ENCODE measurements at places on chromosomes 6 and 20. TPM values are rescaled to one million over a fixed set of nuclear protein-coding genes. Genes with fewer than 3 reads are reported as not detected.
A peak's percentile ranks its signal among the peaks of the same experiment; 100 is the strongest.

DNA sequence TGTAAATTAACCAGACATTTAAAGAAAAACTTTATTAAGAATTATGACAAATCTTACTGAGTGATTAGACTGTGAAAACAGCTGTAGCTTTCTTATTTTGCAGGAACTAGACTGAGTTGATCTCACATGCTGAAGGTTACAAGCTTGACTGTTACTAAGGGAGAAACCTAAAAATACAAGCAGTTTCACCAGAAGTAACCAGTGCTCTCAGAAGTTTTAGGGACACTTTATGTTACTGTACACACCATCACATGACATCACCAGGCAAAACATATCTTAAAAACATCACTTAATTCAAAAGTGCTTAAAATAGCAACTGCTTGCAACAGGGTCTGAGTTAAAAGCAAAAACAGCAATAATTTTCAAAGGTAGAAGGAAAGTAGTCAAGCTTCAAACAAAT lies 5.4 kb downstream of the FBXO30 start:
- no peak for DNase-seq

GRCh38 chr6:73832313-73832712 lies 136.3 kb downstream of the CD109 start:
- DNase-seq = no peak

GRCh38 chr6:90385759-90386313 lies 89.2 kb upstream of the BACH2 start:
- DNase-seq = no peak

GRCh38 chr6:26249957-26250697 lies 114.9 kb upstream of the BTN3A2 start:
- peak; percentile 92 for DNase-seq

Gene BNIP5
- not detected for total RNA-seq

GRCh38 chr6:169617562-169617961 lies 84.3 kb downstream of the WDR27 start:
- DNase-seq = no peak

DNA sequence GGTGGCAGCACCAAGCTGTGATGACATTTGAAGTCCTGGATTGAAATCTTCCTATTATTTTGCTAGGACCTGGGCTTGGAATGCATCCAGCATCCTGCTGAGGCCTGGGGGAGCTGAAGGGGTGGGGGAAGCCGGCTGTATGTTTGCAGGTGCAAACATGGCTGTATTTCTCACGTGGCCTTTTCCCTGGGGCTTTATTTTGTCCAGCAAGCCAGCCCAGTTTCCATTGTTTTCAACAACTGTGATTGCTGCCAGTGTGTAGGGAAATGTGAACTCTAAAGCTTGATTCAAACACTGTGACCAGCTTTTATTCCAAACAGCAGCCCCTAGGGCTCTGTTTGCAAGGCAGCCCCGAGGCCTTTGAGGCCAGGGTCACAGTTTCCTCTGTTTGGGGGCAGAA lies 683.0 kb downstream of the DHX35 start:
- DNase-seq = no peak

Gene PRL
- total RNA-seq = not detected

Gene OVOL2
- total RNA-seq = not detected

DNA sequence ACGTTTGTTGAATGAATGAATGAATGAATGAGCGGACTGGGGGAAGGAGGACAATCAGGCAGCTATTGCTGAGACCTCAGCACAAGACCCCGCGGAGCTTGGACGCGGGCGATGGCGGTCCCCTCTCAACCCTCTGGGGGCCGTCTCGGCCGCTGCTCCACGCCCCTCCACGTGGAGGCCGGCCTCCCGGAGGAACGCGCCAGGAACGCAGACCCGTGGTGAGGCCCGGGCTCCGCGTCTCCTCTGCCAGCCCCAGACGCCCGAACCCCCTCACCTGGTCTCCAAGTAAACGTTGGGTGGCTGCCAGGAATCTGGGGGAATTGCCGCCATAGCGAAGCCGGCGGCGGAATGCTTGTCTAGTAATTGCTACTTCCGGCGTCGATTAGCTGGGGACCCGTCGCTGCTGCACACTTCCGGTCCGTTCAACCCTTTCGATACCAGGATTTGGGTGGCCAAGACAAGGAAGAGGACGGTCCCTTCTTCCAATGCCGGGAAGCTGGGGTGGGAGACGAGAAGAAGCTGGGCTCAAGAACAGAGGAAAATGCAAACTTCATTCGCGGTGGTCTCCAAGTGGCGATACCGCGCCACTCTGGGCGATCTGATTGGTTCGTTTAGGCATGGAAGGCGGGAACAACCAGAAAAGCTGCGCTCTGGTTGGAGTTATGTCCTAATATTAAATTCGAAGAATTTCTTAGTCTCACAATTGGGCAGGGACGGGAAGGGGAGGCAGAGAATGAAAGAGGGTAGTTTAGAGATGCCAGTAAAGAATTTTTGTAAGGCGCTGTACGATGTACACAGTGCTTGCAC lies at the start of gene PPIL1:
TSS of gene PPIL1 (minus strand) at position 361 of the 807 bp plus-strand sequence. CDS start at position 330, 31 bp downstream.
- peak; percentile 90 for DNase-seq

Gene OLIG3
- not detected for total RNA-seq

GRCh38 chr6:21053612-21054011 lies 519.4 kb downstream of the CDKAL1 start:
- DNase-seq = no peak

GRCh38 chr6:139452148-139452876 lies 77.9 kb upstream of the CITED2 start:
- DNase-seq = no peak

- no peak for DNase-seq
Measured at GRCh38 chr6:119598883-119599282, 249.3 kb upstream of the MAN1A1 start.

- no peak for DNase-seq
Measured at GRCh38 chr6:114084327-114084890, 113.5 kb upstream of the HDAC2 start.

GRCh38 chr20:63658749-63659187 lies 656 bp downstream of the RTEL1 start:
- no peak for DNase-seq

Gene FHL5
- total RNA-seq = not detected

GRCh38 chr20:18431206-18431605 lies 35.6 kb downstream of the DZANK1 start:
- DNase-seq = no peak

- no peak for DNase-seq
Measured at GRCh38 chr6:115485400-115485799, 575.3 kb downstream of the FRK start.

- peak; percentile 15 for DNase-seq
Measured at GRCh38 chr6:64266351-64266821, 630.8 kb downstream of the PHF3 start.

Gene BRPF3
- 6.0 TPM for total RNA-seq

Gene ASIP
- not detected for total RNA-seq

- DNase-seq = no peak
Measured at GRCh38 chr20:64116016-64116415, 8.7 kb upstream of the NPBWR2 start.

Gene RAD21L1
- not detected for total RNA-seq

DNA sequence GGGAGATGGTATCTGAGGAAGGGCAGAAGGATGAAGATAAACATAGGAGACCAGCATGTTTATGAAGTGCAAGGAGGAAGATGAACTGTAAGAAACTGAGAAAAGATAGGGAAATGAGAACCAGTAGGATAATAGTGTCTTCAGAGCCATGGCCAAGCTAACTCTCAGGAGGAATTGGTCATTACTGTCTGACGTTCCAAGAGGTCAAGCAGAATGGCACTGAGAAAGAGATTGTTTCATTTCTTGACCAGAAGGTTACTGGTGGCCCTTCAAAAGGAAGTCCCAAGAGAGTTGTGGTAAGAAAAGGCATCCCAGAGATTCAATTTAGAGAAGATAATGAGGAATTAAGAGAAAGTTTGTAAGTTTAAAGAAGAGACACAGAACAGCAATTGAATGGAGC lies 47.5 kb downstream of the EYA4 start:
- peak; percentile 13 for DNase-seq

DNA sequence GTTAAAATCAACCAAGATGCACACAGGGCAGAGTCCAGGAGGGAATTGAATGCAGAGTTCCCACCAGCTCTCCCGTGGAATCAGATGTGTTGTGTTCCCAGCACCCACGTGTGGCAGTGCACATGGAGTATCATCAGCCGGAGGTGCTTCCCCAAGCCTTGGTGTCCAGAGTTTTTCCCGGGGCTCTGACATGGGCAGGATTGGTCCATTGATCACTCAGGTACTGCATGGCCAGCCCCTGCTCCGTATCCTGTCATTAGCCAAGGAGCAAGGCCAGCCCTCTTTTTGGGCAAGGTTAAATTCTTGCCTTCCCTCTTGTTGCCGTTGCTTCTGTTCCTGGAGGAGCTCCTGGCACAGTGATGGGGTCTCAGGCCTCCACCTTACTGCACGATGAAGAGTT lies 28.6 kb upstream of the SLC22A1 start:
- no peak for DNase-seq

DNA sequence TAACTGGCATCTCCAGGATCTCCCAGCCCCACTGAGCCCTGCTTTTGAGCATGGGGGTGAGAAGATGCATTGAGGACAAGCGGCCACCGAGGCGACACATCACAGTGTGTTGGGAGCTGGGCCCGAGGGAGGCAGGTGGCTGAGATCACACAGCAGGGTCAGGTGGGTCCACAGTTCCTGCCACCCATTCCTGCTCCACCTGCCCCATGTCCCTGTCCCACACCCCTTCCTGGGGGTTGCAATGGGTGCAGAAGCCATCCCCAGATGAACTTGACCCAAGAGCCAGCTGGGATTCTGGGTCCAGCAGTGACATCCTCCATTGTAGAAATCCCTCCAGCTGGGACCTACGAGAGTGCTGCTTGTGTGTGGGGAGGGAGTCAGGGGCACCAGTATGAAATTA lies 1.0 kb downstream of the TGM2 start:
- no peak for DNase-seq

Gene REM1
- total RNA-seq = not detected

DNA sequence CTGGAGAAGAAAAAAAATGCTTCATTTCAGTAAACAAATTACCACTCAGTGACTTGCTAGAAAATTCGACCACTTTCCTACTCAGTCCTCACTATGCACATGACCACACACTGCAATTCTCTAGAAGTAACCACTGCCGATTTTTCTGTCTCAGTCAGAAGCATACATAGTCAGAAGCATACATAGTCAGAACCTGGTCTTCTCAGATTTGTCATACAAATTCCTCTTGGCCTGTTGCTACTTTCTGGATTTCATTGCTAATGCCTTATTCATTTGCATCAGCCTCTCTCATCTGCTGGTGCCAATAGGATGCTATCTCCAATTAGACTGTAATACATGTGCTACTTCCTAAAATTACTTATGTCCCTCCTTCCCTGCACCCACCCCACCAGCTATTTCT lies 10.2 kb upstream of the KIF16B start:
- no peak for DNase-seq

DNA sequence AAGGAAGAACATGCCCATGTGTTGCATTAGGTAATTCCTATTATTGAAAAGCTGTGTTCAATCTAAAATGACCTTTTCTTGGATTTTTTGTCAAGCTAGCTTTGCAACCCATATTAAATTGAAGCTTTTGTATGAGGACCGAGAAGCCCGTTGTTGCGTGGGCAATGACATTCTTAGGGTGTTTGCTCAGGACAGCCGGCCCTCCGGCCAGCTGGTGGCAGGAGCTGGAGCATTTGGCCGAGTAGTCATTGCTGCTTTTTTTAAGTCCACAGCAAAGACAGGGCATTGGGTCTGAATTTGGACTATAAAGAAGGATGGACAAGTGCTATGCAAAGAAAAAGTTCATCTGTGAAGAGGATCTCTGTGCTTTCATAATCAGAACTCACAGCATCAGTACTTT lies 365.8 kb downstream of the SAMD5 start:
- DNase-seq = no peak

Gene PCED1A
- 22.6 TPM for total RNA-seq

DNA sequence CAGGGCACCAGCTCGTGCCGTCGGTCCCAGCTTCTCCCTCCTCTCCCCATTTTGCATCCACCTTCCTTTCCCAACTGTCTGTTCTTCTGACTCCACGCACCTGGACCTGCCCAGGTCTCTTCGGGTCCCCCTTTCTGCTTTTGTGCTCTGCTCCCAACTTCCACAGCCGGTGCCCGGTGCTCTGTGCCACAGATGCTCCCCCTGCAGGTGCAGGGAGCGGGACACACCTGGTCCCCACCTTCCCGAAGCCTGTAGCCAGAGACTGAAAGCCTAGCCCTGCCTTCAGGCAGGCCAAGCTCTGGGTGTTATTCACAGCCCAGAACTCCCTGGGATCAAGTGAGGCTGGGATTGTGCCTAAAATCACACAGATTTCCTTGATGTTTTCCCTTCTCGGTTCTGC lies 24.6 kb upstream of the BMP7 start:
- no peak for DNase-seq

GRCh38 chr20:38842558-38842981 lies 37.1 kb downstream of the PPP1R16B start:
- no peak for DNase-seq

Gene BICRAL
- 5.6 TPM for total RNA-seq

Gene SNAP25
- total RNA-seq = not detected

- no peak for DNase-seq
Measured at GRCh38 chr6:161021998-161022743, 30.6 kb downstream of the MAP3K4 start.

- no peak for DNase-seq
Measured at GRCh38 chr6:84825461-84825860, 61.1 kb upstream of the TBX18 start.

Gene RGS17
- 1.2 TPM for total RNA-seq

DNA sequence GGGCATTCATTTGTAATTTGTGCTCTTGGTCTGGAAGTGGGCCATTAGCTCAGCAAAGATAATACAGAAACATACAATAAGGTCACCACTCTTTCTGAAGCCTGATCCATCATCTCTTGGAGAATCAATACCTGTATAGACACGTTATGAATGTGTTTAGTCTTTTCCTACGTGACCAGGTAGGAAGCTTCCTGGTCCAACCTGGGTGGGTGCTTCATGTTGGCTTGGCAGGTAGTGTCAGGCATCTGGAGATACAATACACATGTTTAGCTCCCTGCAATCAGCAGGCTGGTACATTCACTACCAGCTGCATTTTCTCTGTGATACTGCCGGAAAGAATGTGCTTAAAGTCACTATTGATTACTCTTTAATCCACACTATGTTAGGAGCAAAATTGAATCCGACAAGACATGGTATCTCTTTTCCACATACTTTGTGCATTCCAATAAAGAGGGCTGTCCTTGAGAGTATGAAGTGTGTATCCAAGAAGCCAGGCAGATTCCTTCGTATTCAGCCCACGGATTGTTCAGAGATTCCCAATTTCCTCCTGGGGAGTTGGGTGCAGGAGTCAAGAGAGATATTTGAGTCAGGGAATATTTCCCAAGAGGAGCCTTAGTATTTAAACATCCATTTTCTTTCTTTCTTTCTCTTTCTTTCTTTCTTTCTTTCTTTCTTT lies 49.9 kb upstream of the RANBP9 start:
- DNase-seq = no peak

DNA sequence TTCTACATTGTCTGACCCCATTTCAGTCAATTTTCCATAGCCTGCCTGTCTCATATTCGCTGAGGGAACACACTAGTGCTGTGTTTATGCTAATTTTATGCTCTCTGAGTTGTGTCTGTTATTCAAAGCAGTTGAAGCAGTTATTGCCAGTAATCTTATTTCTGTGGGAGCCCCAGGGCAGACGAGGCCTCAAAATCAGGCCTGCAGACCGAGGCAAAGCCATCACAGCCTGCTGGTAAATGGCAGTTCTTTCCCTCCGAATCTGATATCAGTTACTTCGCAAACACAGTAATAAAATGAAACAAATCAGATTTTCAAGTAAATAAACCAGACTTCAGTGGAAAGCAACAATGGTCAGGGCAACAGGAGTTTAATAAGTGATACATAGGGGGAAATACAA lies 508.4 kb downstream of the PKHD1 start:
- DNase-seq = no peak

All from SK-MEL-5 (cell line).